GM12892 (cell line): ENCODE measurements at places on chromosomes 6 and 20.

GRCh38 chr6:134593887-134594286, 276.0 kb upstream of the SGK1 start:
- no peak for DNase-seq

DNA sequence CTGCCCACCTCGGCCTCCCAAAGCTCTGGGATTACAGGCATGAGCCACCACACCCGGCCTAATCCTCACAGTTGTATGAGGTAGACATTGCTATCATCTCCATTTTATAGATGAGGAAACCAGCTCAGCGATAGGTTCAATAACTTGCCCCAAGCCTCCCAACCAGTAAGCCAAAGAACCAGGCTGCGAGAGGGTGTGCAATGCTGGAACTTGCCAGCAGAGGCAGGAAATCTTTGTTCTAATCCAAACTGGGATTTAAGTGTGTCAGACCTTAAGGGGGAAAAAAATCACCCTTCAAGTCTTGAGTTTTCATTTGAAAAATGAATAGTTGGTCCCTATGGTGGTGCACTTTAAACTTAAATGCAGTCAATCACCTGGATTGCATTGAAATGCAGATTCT, 20.1 kb upstream of the RNGTT start:
- DNase-seq, result no peak

DNA sequence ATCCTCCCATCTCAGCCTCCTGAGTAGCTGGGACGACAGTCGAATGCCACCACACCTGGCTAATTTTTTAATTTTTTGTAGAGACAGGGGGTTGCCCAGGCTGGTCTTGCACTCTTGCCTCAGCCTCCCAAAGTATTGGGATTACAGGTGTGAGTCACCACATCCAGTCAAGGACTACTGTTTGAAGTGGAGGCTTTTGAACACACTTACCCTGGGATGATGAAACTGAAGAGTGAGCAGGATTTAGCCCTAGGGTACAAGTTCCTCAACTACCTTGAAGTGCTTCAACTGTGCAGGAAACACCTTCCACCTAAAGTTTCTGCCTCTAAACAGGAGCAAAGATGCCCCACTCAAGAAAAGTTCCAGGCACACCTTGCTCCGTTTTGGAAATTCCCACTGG, 15.7 kb upstream of the PARD6B start:
- no peak for DNase-seq

DNA sequence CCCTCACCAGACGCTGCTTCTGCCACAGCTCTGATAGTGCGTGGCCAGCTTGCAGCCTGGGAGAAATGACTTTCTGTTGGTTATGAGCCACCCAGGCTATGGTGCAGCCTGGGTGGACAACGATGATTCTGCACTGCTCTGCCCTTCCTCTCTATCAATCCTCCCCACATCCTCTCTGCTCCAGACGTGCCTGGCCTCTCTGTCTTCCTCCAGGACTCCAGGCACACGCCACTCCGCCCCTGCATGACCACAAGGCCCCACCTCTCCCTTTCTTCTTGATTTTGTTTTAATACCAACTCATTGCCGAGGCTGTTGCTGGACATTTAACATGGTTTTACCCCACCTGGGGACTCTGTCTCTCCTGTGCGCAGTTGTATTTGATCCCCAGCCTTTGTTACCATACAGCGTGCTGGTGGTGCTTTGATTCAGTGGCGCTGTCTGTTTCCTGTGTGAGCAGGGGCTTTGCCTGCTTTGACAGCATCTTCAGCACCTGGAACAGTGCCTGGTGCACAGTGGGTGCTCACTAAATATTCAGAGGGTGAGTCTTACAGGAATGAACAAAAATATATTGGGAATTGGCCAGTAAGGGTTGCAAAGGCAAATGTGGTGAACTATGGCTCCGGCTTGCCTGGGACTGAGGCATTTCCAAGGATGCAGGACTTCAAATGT, 280.9 kb downstream of the CDH26 start:
- no peak for DNase-seq

- DNase-seq, result no peak
These were observed 568 bp downstream of the CCDC170 start for GRCh38 chr6:151494235-151494935.

GRCh38 chr20:45450097-45450818, 19.3 kb upstream of the WFDC2 start:
- no peak for DNase-seq

GRCh38 chr6:40274058-40274457, 313.1 kb downstream of the LRFN2 start:
- DNase-seq, result no peak

DNA sequence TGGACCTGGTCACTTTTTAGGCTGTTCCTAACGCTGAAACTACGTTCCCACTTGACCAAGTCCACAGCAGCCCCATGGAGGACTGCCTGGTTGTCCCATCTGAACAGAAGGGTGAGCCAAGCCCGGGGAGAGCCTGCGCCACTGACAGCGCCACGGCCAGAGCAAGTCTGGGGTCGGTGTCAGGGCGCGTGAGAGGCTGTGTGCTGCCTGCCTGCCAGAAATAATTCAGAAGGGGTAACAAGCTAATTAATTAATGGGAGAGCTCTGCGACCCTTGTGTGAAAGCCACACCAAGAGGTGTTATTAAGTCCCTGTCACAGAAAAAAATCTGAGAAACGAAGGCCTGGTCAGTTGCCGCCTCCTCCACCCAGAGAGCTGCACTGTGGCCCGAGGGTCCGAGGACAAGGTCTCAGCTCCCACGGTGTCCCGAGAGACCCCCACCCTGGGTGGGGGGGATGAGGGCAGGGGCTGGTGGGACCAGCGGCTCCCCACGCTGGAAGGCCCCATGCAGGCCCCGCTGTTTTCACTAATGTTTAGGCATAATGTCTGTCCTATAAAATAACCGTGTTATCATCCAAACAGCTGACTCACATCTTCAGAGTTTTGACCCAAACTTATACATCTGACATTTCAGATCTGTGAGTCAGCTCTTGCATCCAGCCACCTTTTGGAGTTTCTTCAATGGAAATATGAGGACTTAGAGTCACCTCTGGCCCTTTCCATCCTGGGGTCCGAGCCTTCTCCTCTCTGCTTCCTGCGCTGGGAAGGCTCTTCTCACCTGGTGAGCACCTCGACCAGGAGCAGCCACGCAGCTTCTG, 58.5 kb downstream of the DLL1 start:
- no peak for DNase-seq

GRCh38 chr20:43533060-43533459, 25.6 kb downstream of the L3MBTL1 start:
- no peak for DNase-seq

GRCh38 chr6:74000666-74001490, 304.9 kb downstream of the CD109 start:
- no peak for DNase-seq

DNA sequence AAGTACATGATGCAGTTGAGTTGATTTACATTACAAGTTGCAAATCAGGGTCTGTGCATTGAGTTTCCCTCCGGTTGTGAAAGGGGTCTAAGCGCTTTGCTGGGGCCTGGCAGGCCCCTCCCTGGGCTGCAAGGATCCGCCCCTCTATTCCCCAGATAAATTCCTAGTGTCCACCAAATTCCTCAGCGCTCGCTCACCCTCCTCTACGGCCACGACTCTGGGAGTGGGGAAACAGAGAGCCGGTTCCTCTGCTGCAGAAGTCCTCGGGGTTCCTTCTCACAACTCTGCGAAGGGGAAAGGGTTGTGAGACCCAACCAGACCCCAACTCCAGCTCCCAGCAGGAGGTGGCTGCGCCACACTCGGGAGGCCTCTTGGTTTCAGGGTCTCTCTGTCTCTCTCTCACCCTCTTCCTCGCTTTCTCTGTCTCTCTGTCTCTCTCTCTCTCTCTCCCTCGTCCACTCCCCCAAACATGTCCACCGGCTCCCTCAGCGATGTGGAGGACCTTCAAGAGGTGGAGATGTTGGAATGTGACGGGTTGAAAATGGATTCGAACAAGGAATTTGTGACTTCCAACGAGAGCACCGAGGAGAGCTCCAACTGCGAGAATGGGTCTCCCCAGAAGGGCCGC, at the start of gene TCF21:
Gene TCF21 (plus strand): TSS at position 185 of the 628 bp plus-strand sequence. CDS start 285 bp downstream, at position 470.
- no peak for DNase-seq

GRCh38 chr6:16740097-16740496, 21.2 kb downstream of the ATXN1 start:
- no peak for DNase-seq

DNA sequence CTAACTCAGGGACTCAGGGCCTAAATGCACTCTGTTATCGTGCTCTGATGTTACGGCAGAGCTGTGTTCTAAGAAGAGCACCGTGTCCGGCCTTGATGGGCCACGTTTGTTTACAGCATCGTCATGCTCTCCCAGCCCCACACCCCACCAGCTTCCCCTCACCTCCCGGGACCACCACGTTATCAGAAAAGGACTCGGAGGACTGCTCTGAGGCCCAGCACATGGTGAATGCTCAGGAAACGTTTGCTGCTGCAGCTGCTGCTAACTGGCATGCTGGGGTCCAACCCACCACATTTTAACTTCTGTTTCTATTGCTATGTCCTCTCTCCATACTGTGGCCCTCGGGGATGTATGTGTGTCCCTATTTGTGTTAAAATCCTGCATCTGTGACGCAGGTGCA, 50.3 kb downstream of the WDR27 start:
- no peak for DNase-seq

GRCh38 chr20:18727032-18727508, 86.5 kb upstream of the SCP2D1 start:
- no peak for DNase-seq

DNA sequence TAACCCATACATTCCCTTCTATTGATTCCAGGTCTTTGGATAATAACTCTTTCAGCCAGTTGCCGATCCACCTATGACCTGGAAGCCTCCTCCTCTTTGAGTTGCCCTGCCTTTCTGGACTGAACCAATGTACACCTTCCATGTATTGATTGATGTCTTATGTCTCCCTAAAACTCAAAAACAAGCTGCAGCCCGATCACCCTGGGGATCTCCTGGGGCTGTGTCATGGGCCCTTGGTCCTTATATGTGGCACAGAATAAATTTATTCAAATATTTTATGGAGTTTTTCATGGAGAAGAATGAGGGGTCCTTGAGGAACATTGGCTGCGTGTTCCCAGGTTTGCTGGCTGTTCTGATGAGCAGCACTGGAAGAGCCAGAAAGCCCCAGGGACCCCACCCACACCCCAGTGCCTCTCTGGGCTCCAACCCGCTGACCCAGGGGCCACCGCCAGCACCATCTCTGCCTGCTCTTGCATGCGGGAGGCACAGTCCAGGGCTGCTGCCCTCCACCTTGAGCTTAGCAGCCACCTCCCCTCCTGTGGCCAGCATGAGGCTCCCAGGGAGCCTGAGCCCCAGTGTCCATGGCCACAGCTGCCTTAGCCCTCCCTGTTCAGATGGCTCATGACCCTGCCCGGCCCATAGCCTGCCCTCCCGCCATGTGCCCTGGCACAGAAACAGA, 36.5 kb upstream of the CST7 start:
- no peak for DNase-seq

DNA sequence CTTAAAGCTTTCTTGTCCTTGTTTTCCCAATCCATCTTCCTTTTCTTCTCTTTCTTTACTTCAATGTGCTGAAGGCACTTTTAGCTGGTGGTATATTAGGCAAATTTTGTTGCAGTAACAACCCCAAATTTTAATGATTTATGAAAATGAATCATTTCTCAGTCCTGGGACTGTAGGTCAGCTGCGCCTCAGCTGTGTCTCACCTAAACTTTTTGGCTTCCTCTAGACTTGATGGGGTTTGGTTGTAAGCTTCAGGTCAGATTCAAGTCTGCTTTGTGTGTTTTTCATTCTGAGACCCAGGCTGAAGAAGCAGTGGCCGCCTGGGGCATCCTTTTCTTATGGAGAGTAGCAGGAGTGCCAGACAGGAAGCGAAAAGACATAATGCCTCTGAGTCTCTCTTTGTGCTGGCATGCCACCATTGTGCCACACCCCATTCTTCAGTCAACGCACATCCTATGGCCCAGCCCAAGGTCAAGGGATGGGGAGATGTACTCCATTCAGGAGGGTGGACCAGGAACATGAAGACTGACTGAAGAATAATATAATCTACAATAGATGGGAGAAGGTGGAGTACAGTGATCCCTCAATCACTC, 28.9 kb upstream of the CD83 start:
- DNase-seq, result no peak

DNA sequence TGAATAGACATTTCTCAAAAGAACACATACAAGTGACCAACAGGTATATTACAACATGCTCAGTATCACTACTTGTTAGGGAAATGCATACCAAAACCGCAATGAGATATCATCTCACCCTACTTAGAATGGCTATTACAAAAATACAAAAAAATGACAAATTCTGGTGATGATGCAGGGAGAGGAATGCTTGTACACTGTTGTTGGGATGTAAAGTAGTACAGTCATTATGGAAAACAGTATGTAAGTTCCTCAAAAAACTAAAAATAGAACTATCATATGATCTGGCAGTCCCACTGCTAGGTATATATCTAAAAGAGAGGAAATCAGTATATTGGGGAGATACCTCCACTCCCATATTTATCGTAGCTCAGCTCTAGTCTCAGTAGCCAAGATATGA, 10.9 kb upstream of the SLC17A5 start:
- DNase-seq, result no peak
